Stimulated activated CD8-positive, alpha-beta memory T cell treated with anti-CD3 and anti-CD28 coated beads, Interleukin-12 subunit alpha, Interleukin-12 subunit beta, amount 100 ng/mL, for 1 hour (primary cell): ENCODE measurements at places on chromosomes 3 and 15.

GRCh38 chr3:160126051-160126450 lies 99.2 kb upstream of the C3orf80 start:
- no peak for DNase-seq

DNA sequence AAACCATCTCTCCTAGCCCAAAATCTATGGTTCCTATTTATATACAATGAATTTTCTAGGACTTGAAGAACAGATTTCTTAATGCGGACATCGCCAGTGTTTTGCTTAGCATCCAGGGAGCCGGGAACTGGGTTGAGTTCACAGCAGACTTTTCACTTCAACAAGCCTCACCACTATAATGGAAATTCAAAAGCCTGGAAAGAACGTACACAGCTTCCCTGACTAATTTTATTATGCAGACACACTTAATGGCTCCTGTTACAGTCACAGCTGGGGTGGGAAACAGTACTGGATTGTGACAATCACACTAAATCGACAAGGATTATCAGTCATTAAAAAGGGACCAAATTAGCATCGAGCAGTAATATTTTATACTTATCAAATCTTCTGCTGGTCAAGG lies 129.2 kb upstream of the BNIP2 start:
- DNase-seq = no peak

GRCh38 chr3:182818296-182818978 lies 25.1 kb downstream of the ATP11B start:
- DNase-seq = no peak

GRCh38 chr3:111728566-111728935 lies 130.5 kb upstream of the PHLDB2 start:
- no peak for DNase-seq

DNA sequence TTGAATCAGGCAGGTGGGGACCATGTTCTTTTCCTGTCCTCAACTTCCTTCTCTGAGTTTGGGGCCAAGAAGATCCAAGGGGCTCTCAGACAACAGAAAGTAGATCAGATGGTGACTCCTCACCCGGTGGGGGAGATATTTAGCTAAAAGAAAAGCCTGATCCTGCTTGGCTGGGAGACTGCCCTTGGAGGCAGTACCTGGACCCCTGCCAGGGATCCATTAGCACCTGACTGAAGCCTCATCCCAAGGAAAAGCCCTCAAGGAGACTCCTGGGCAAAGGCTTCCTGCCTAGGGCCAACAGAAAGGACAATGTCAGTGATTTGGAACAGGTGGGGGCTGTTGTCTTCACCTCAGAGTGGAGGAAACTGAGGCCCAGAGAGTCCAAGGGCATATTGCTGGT lies 33.5 kb upstream of the HHATL start:
- DNase-seq = no peak

DNA sequence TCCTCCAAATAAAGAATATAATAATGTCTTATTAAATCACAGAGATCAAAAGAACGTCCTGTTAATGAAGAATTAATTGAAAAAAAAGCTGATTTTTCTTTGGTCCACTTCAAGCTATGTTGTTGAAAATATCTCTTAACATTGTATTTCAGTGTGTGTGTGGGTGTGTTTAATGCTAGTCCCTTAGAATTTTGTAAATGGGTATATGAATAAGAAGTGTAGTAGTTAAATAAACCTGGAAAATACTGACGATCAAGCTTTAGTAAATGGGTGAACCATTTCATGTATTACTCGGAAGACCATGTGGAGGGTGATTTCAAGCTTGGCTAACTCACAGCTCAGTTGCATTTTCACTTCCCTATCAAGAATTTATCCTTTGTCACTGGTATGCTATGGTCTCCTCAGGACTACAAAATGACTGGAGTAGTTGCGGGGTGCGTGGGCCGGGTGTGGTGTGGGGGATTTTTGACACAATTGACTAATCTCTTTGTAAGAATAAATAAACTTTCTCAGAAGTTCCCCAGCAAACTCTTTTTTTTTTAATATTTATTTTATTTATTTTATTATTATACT lies 586.4 kb downstream of the GRM7 start:
- no peak for DNase-seq
